ENCODE measurements at places on chromosomes 4 and X. TPM values are rescaled to one million over a fixed set of nuclear protein-coding genes. Genes with fewer than 3 reads are reported as not detected.

DNA sequence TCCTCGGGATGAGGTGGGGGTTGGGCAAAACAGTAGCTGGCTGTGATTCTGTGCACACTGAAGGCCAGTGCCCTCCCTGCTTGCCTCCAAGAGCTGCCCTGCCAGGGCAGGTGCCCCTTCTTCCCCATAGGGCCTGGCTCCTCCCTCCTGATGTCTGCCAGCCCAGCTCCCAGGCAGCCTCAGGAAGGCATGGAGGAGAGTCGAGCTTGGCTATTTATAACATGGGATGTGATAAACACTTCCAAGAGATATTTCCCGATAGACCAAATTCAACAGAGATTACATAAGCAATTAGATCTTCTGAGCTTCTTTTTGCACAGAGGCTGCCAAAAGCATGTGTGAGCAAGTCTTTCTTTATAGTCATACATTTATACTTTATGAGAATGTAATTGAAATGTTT is 45.3 kb upstream of the PJA1 start:
- DNase-seq: no peak
- H3K4me1 ChIP-seq: no peaks in the 10 kb centered on the region
- no peak overlapping the region for H3K27ac ChIP-seq
- H3K4me3 ChIP-seq: no peak overlapping the region
- no peaks in the 10 kb centered on the region for H3K27me3 ChIP-seq

GRCh38 chr4:42561031-42561430 is 95.9 kb downstream of the ATP8A1 start:
- no peak overlapping the region for H3K27ac ChIP-seq
- H3K4me3 ChIP-seq: no peak overlapping the region
- H3K27me3 ChIP-seq: no peaks in the 10 kb centered on the region
- no peaks in the 10 kb centered on the region for H3K36me3 ChIP-seq

- no peak for DNase-seq
- no peak overlapping the region for H3K27ac ChIP-seq
- H3K36me3 ChIP-seq: no peaks in the 10 kb centered on the region
- H3K4me1 ChIP-seq: no peaks in the 10 kb centered on the region
- no peak overlapping the region for H3K4me3 ChIP-seq
- no peaks in the 10 kb centered on the region for H3K27me3 ChIP-seq
These were observed 241.8 kb downstream of the PRDM5 start for GRCh38 chr4:120680647-120681228.

DNA sequence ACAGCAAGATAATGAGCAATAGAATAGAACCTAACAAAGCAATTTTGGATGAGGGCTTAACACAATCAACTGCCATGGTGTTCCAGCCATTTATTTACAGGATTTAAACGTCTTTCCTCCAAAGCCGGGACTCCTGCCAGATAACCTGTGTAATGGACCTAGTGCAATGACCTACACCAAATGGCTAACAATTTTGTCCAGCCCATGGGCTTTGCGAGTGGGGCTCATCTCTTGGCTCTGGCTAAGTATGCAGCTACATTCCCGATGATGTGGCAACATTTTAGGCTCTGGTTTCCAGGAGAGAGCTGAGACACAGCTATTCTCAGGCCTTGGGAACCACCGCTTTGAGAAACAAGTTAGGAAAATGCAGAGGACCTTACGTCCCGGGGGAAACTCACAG is 822.3 kb upstream of the FTHL17 start:
- no peak overlapping the region for H3K27ac ChIP-seq
- no peak overlapping the region for H3K4me3 ChIP-seq
- no peaks in the 10 kb centered on the region for H3K4me1 ChIP-seq
- no peaks in the 10 kb centered on the region for H3K36me3 ChIP-seq
- H3K27me3 ChIP-seq: no peaks in the 10 kb centered on the region

GRCh38 chr4:154164931-154165839 is 326.4 kb downstream of the DCHS2 start:
- H3K27me3 ChIP-seq: peaks cover 4% of the 10 kb centered on the region
- peaks cover 11% of the 10 kb centered on the region for H3K4me1 ChIP-seq
- peak; percentile 66 for DNase-seq
- no peak overlapping the region for H3K4me3 ChIP-seq
- no peaks in the 10 kb centered on the region for H3K36me3 ChIP-seq
- H3K27ac ChIP-seq: peak overlapping the region; percentile 78

- H3K4me3 ChIP-seq: no peak overlapping the region
- no peaks in the 10 kb centered on the region for H3K36me3 ChIP-seq
- H3K27me3 ChIP-seq: no peaks in the 10 kb centered on the region
- H3K27ac ChIP-seq: no peak overlapping the region
- H3K4me1 ChIP-seq: peaks cover 16% of the 10 kb centered on the region
These were observed 32.4 kb downstream of the KLHL8 start for GRCh38 chr4:87188048-87188447.

GRCh38 chrX:109830704-109831206 is 97.7 kb upstream of the ACSL4 start:
- H3K27me3 ChIP-seq: no peaks in the 10 kb centered on the region
- 0 out of 2 replicates have a peak overlapping the region, but pooled peaks have one; percentile 9 for H3K27ac ChIP-seq
- H3K36me3 ChIP-seq: no peaks in the 10 kb centered on the region
- peaks cover 18% of the 10 kb centered on the region for H3K4me1 ChIP-seq

DNA sequence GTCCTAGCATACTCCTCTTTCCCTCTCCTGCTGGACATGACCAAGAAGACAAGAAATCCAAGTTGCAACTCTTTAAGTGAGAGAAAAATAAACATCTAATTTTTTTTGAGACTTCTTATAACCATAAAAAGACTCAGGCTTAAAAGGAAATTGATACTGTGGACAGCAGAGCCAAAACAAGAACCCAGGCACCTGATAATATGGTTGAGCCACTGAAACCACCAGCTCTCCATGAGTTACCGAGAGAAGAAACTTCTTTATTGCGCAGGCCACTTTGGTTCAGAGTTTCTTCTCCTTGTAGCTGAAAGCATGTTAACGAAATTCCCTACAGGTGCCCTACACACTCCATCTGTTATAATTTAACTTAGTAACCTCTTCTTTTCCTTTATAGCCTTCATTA is 11.3 kb upstream of the SPCS3 start:
- H3K4me3 ChIP-seq: no peak overlapping the region
- peaks cover 14% of the 10 kb centered on the region for H3K4me1 ChIP-seq
- H3K27me3 ChIP-seq: no peaks in the 10 kb centered on the region
- no peak overlapping the region for H3K27ac ChIP-seq

DNA sequence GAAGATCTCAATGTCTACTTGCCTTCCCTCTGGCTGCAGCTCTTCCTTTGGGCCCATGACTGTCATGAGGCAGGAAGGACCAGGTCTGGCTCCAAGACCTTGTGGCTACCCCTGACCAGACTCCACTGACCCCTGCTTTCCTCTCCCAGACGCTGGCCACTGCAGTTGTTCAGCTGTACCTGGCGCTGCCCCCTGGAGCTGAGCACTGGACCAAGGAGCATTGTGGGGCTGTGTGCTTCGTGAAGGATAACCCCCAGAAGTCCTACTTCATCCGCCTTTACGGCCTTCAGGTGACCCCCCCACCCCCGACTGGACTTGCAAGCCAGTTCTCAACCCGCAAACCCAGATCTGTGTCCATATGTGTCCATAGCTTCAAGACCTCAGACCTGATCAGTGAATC is 535 bp downstream of the WAS start:
- H3K27ac ChIP-seq: no peak overlapping the region
- no peak for DNase-seq
- no peak overlapping the region for H3K4me3 ChIP-seq
- no peaks in the 10 kb centered on the region for H3K27me3 ChIP-seq
- no peaks in the 10 kb centered on the region for H3K36me3 ChIP-seq
- no peaks in the 10 kb centered on the region for H3K4me1 ChIP-seq

DNA sequence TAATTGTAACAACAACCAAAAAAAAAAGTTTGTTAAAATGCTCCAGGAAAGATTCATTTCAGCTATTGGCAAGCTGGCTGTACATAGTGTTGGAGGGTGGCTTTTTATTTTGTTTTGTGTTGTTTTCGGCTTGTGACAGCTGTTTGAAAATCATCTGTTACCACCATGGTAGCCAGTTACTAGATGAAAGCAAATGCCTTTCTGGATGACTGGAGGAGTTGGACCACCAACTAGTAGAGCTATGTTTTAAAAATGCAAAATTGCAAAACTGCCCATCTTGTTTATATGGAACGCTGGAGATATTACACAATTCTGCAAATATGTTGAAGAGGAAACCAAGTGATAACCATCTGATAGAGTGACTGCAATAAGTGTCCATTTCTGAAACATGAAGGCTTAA is 53.2 kb upstream of the TNIP3 start:
- H3K27me3 ChIP-seq: peaks cover 40% of the 10 kb centered on the region
- no peak for DNase-seq
- H3K4me3 ChIP-seq: no peak overlapping the region
- H3K36me3 ChIP-seq: no peaks in the 10 kb centered on the region
- no peak overlapping the region for H3K27ac ChIP-seq

The AREG gene
- total RNA-seq: 203 TPM

The FHIP1A gene
- 13.8 TPM for total RNA-seq

The AFF2 gene
- total RNA-seq: not detected

The TMEM184C gene
- 17.5 TPM for total RNA-seq

The TMEM255A gene
- total RNA-seq: not detected

The WDR17 gene
- 1.3 TPM for total RNA-seq

The TBX22 gene
- not detected for total RNA-seq
